ENCODE measurements at places on chromosomes 2 and 18.
A peak's percentile ranks its signal among the peaks of the same experiment; 100 is the strongest.

DNA sequence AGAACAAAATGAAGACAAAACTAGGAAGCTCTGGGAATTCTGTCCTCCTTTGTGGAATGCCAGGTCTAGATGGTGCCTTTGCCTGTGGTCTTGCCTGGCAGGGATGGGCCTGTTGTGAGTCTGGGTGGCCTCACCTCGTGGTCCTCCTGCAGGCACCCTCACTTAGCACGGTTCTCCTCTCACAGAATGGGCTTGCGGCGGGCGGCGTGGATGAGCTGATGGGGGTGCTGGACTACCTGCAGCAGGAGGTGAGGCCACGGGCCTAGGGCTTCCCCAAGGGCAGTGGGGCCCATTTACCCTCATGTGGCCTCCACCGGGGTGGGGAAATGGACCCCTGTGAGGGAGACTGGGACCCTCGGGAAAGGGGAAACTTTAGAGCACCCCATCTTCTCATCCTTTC, 42.3 kb downstream of the PLB1 start:
- DNase-seq, result no peak

DNA sequence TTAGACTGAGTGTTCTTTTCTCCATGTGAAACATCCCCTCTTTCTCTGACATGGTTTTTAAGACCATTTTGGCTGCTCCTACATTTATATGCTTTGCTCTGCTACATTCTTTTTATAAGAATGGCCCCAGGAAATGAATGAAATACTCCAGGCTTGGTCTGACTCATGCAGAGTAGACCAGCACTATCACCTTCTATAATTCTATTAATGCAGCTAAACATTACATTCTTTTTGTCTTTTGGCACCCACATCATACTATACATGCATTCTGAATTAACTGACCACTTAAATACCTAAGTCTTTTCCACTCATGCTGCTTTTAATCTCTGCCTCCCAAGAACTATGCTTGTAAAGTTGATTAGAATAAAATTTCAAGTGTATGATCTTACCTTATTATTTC, 94.1 kb downstream of the AAK1 start:
- DNase-seq, result peak; percentile 66

GRCh38 chr2:86275384-86275799, 62.0 kb downstream of the REEP1 start:
- no peak for DNase-seq

DNA sequence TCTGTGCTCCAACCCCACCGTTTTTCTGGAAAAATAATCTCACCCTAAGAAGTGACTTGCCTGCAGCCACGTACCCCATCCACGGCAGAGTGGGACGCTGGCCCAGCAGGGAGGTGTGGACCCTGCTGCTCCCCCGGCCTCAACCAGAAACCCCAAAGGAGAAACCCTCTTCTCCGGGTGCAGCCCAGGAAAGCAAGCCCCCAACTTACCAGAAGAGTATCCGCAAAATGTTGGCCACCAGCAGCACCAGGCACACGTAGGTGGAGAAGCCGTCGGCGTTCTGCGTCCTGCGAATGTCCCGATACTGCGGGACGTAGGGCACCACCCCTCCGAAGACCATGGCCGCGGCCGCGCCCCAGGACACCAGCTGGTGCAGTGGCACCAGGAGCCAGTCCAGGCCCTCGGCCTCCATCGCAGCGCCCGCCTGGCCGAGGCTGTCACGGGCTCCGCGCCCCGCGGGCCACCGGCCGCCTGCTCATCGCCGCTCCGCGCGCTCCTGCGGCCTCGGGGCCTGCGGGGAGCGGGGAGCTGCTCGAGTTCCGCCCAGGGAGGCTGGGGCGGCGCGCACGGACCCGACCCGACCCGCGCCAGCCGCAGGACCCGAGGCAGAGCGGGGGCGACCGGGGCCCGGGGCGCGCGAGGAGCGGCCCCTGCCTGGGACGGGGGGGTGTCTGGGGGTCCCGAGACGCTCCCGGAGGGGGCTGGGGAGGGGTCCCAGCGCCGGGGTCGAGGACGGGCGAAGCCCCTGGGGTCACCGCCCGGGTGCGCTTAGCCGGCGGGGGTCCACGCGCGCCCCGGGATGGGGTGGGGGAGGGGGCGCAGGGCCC, 725 bp downstream of the SLC66A2 start:
- DNase-seq, result no peak

- no peak for DNase-seq
These were observed 84.7 kb upstream of the TMEM200C start for GRCh38 chr18:5979971-5980457.

- DNase-seq, result no peak
These were observed 77.8 kb downstream of the SOCS6 start for GRCh38 chr18:70366670-70367069.

DNA sequence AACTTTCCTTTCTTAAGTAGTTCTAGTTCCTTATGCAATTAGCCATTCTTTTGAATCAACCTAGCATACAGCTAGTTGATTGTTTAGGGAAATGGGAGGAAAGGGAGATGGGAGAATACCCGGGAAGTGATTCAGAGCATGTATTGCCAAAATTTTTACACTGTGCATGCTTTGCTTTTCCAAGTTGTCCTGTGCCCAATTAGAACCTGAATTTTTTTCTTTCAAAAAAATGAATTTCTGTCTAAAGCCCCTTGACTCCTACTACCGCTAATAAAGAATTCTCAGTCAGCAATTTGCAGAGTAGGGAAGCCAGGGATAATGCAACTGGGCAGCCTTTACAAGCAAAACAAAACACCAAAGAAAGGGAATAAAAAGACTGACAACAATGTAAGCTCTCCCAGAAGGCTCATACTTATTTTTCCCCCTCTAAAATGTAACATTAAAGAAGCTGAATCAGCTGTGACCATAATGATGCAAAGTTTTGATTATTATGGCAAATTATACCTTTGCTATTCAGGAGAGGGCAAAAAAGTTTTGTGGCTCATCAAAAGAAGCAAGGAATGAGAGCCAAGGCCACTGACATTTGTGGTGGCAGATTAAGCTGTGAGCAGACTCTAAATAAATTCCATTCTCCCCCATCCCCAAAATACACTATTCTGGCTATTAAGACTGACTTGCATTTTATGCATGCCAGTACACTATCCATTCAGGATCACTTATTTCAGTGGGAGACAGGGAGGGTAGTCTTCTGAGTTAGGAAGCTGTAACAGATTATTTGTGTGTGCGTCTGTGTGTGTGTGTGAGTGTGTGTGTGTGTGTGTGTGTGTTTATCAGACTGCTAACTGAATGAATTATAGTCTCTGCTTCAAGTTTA, 174.3 kb downstream of the ERBB4 start:
- DNase-seq, result peak; percentile 71

DNA sequence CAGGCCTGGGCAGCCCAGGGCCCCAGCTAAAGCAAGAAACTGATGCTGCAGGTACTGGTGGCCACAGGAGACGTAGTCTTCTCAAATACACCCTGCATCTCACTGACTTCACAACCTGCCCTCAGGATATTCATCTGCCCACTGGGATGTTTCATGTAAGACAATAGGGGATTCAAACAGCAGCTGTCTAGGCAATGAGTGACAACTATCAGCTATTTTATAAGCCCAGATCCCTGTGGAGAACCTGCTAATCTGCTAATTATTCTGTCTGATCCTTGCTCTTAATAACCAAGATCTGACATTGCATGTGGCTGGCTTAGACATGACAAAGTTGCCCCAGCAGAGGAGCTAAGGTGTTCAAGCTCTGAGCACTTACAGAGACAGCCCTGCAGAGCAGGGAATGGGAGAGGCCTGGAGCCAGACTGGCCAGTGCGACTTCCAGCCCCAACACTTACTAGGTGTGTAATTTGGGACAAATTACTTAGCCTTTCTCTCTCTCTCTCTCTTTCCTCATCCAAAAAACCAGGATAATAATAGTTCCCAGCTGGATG, 28.6 kb downstream of the SIGLEC15 start:
- DNase-seq, result no peak

DNA sequence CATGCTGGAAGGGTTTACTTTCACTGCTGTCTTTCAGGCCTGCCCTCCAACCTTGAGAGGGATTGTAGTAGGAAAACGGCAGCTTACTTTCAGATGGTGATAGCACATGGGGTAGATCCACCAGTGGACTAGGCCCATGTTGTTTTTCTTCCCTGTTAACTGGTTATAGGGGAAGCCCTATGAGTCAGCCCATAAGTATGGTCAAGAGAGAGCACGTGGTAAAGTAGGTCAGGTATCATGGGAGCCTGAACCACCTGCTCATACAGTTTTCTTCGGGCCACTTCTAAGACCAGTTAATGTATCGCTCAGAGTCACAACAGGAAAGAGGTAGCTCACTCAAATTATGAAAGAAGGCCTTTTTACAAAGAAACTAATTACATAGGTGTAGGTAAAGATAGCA, 33.0 kb downstream of the PDK1 start:
- DNase-seq, result peak; percentile 22

DNA sequence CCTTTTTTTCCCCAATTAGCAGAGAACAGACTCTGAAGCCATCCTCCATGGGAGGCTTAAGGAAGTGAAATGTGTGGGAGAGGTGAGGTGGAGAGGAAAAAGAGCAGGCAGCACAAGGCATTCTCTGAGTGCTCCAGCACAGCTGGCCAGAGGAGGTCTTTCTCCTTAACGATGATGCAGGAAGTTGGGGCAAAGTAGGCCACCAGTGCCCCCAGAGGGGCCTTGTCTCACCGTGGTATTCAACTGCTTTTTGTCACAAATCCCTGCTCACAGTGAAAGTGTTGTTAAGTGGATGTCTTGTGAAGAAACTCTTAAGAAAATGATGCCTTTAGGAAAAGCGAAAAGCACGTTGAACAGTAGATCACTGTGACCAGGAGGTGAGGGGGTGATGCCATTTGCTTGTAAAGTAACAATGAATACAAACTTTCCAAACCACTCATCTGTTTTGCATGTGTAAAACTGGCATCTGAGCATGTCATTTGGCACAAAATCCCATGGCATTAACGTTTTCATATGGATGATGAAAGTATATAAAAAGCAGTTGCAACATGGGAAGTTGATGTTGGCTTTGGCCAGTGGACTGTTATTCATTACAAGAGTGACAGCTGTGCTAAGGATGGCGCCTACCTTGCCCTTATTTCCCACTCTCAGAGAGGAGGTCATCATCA, 49.2 kb upstream of the CDC42EP3 start:
- no peak for DNase-seq

DNA sequence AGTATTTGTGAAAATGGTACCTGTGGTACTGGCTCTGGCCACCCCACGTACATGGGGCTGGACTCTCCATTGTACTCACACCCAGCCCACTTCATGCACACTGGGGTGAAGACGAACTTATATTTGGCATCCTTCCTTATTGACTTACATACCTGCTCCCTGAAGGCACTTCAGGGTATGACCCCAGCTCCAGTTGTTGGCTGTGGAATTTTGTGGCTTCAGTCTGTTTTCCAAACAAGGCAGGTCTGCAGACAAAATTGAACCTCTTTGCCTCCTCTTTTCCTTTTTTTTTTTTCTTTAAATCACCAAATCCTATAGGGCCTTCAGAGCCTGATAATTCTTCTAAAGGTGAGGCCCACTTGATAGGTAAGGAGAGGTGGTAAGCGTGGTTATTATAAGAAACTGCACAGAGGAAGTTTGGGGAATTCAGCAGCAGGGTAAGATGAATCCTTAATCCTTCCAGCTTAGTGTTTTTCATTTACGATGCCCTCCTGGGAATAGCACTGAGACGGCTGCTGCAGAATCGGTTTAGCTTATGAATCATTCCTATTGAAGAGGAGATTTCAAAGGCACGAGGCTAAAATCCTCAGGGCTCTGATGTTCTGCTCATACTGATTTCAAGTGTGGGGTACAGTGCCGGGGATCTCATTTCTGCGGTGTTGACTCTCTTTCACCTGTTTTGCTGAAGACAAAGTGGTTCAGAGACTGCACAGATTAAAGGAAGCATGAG, 55.2 kb downstream of the KIF5C start:
- no peak for DNase-seq

DNA sequence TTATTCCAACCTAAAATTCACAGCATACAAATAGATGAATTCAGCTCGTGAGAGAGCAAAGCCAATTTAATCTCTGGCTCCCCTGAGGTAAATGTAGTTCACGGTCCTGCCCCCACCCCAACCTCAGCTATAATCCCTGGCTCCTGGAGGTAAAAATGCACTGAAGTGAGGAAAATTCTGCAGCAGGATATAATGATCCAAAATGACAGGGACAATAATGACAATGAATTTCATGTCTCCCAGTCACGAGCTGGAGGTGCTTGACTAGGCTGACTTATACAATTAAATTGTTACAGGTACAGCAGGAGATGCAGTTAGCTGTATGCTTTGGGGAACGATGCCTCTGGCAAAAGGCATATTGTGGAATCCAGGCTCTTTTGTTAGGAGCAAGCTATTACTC, 82.0 kb downstream of the GPD2 start:
- DNase-seq, result no peak

GRCh38 chr2:150167711-150168110, 319.8 kb downstream of the RND3 start:
- peak; percentile 79 for DNase-seq

DNA sequence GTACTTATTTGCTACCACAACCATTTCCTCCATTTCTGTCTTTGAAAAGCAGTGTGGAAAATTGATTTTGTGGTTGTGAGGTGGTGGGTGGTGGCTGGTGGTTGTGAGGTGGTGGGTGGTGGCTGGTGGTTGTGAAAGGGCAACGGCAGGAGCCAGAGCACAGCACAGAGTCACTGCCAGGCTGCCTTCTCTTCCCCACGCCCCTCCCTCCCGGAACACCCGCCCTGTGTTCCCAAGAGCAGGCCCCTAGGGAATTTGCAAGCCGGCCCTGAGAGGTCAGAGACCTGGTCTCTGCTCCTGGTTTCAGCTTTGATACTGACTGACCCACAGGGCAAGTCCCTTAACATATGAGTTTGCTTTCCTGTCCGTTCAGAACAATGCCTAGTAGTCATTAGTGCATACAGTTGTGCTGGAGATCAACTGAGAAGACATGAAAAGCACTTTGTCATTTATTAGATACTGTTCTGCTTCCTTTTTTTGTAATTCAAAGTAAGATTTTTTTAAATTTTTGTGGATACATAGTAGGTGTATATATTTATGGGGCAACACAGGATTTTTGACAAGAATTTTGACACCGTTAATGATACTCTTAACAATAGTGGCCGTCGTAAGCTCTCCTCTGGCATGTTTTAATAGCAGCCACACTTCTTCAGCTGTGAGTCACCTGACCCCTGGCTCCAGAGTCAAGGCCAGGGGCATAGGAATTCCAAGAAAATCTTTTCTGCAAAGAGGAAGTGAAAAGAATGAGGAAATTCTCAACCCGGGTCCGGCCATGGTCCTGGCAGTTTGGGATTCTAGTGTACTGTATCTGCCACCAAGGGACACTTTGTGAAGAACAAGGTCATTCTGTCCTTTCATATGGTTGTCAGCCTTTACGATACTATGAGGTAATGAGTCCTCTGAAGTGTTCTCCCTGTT, 53.2 kb downstream of the ITGA6 start:
- DNase-seq, result peak; percentile 9

Measured in astrocyte (in vitro differentiated cells and primary cell).